ENCODE measurements at places on chromosomes 6 and 20.
A peak's percentile ranks its signal among the peaks of the same experiment; 100 is the strongest.

GRCh38 chr6:38153076-38153797, 333.7 kb downstream of the ZFAND3 start:
- no peak for DNase-seq

- DNase-seq = no peak
Observed at GRCh38 chr6:33827546-33828451, 24.0 kb upstream of the MLN start.

DNA sequence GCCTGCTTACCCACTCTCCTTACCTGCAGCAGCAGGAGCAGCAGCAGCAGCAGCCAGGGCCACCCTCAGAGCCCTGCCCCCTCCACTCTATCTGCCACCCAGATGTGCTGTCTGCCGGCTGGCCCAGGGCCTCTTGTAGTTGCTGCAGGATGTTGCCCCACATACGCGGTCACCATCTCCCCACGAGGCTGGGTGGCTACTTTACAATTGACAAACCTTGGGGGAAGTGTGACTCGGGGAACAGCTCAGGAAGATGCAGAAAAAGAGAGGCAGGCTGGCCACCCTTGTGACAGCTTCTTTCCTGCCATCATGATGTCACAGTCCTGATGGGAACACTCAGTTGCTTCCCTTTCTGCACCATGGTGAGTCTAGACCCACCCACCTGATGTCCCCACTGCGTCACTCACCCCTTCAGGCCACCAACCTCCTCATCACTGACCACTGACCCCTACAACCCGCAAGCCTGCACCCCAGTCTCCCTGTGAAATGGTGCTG, 14.5 kb downstream of the TREM1 start:
- no peak for DNase-seq

DNA sequence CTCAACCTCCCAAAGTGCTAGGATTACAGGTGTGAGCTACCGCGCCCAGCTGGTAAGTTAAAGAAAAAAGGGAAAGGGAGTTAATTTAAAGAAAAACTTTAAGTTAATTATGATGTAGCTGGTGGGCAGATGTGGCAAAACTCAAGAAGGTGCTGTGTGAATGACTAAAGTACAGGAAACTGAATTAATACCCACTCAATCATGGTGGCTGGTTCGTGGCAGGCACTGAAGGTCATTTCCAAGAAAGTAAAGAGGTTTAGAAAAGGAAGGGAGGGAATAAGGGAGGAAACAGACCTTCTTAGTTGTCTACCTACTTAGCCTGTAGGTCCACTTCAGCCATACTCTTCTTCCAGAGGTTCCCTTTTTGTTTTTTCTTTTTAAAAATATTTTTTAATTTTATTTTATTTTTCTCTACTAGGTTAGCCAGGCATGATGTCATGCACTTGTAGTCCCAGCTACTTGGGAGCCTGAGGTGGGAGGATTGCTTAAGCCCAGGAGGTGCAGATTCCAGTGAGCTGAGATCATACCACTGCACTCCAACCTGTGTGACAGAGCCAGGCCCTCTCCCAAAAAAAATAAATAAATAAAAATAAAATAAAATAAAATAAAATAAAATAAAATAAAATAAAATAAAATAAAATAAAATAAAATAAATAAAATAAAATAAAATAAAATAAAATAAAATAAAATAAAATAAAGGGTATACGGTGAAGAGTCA, 11.9 kb upstream of the TGM3 start:
- DNase-seq = no peak

DNA sequence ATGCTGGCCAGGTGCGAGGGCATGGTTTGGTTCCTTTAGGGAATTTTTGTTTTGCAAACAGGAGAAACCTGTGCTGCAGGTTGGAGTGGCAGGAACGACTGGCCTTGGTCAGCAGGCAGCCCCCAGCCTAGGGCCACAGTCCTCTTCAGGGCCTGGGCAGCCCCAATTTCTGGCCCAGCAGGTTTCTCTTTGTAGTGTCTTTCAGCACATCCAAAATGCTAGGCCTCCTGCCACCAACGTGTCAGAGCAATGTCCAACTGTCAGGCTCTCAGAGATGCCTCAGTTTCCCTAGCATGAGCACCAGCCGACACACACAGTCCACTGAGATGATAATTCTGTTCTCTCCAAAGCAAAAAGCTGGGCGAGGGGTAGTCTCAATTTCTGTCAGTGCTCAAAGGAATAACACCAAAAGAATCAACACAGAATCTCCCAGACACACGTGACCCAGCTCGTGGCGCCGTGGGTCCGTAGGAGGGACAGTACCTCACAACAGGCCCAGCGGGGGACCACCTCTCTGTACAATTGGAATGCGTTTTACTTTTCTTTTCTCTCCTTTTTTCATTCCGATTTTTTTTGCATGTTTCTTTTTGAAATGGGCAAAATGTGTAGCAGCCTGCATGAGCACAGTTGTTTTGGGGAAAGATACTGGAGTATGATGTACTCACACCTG, 125.9 kb downstream of the TAF4 start:
- DNase-seq = no peak

- DNase-seq = no peak
Observed at GRCh38 chr6:47044397-47044796, 2.3 kb upstream of the ADGRF1 start.

- no peak for DNase-seq
Observed at GRCh38 chr6:131250936-131251335, 115.7 kb downstream of the AKAP7 start.

- no peak for DNase-seq
Observed at GRCh38 chr20:58842276-58842675, 8.4 kb downstream of the GNAS-AS1 start.

DNA sequence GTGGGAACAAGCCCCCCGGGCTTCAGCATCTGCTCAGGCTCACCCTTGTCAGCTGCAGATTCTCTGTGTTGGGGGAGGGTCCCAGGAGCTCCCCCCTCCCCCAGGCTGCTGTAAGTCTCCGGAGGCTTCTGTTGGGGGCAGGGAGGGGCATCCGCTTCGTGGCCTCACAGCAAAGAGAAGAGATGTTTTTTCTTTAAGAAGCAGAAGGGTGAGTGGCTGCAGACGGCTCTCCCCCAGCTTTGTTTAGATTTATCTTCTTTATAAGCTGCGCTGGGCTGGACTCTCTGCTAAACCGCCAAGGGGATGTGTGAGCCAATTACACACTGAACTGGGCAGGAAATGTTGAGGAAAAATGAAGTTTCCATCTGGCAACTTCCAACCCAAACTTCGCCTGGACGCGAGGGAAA, 48.7 kb upstream of the GATA5 start:
- no peak for DNase-seq

GRCh38 chr6:167979436-167980139, 17.9 kb upstream of the KIF25 start:
- no peak for DNase-seq

GRCh38 chr20:49647550-49647949, 66.1 kb downstream of the B4GALT5 start:
- DNase-seq = no peak

GRCh38 chr6:37551446-37551845, 51.8 kb upstream of the CCDC167 start:
- DNase-seq = no peak

DNA sequence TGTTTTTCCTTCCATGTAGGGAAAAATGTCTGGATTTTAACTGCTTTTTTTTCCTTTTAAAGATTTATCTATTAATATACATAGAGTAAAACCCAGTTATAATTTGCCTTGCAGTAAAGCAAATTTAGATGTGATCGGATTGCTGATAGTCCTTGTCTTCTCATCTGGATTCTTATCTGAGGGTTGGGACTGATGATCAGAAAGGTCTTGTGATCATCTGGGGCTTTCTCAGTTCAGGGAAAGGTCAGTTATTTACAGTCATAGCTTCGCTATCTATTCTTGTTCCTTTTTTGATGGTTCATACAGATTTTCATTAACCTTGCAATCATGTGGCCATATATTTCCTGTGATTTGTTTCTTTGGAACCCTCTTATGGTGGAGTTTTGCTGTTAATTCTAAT, 63.8 kb upstream of the CLDN20 start:
- no peak for DNase-seq

- peak; percentile 52 for DNase-seq
Observed at GRCh38 chr6:103367212-103367611, 1492.5 kb downstream of the HACE1 start.

GRCh38 chr20:51372176-51372803, 170.2 kb downstream of the NFATC2 start:
- peak; percentile 61 for DNase-seq

- DNase-seq = no peak
Observed at GRCh38 chr6:129646642-129647041, 63.3 kb downstream of the ARHGAP18 start.

- no peak for DNase-seq
Observed at GRCh38 chr6:14641423-14642135, 524.0 kb downstream of the CD83 start.

DNA sequence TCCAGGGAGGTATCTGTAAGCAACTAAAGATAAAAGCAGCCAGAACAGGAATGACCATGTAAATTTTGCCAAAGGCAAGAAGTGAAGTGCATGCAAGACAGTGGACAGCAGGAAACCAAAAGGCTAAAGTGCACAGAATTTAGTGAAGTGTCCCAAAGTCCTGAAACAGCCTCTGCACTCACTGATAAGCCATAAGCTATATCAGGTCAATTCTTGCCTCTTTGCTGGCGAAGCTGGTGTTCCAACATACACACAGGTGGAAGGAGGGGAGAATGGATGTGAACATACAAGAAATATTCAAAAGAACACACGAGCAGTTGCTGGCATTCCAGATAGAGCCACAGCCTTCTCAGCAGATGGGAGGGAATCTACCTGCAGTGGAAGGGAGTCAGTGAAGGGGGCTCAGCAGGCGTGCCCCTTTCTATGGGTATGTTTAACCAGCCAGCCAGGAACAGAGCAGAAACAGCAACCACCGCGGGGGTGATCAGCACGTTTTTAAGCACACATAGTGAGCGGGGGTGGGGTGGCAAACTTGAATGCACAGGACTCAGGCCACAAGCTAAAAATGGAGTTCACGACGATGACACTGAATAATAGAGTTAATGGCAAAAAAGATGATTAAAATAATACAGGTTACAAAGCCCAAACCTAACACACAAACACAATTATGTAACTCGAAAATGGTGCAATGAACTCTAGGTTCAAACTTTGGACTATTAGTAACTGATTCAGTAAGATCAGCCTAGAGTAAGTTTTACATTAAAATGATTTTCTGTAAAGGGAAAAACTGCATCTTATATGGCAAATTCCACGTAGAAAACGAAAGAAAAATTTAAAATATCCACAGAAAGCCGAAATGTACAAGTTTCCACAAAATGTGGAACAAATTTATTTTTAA, 1.2 kb downstream of the ECI2 start:
- no peak for DNase-seq

- DNase-seq = no peak
Observed at GRCh38 chr6:13418844-13419243, 68.6 kb downstream of the GFOD1 start.

DNA sequence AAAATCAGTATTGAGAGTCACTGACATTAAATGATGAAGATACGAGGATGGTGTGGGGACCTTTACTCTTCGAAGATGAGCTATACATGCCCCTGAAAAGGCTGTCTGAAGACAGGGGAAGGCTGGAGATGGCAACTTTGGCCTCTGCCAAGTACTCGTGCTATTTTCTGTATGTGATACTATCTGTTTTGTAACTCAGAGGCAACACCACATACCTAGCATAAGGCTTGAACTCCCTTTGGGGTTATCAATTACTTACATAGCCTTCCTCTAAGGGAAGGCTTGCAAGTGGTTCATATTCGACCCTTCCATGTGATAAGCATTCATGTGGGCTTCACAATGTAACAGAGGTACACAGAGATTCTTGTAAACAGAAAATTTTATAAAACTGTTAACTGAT, 68.7 kb upstream of the FBXO30 start:
- no peak for DNase-seq

DNA sequence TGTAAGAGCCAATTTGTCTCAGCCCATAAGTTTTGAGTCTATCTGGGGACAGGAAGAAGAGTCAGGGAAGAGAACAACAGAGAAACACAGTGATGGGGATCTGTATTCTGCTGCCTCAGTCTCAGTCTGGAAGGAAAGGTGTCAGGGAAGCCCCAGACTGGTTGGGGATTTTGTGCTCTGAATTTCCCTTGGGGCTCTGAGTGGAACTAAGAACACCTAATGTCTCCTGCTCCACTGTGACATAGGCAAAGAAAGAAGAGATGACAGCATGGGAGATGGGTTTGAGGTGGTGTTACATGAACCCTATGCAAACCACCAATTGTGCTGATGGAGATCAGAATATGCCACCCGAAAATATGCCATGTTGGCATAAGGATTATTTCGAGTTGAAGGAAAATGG, 139.5 kb upstream of the MYLIP start:
- no peak for DNase-seq

- no peak for DNase-seq
Observed at GRCh38 chr6:16872543-16873235, 111.4 kb upstream of the ATXN1 start.

GRCh38 chr6:38580030-38580429, 59.7 kb downstream of the BTBD9 start:
- no peak for DNase-seq

DNA sequence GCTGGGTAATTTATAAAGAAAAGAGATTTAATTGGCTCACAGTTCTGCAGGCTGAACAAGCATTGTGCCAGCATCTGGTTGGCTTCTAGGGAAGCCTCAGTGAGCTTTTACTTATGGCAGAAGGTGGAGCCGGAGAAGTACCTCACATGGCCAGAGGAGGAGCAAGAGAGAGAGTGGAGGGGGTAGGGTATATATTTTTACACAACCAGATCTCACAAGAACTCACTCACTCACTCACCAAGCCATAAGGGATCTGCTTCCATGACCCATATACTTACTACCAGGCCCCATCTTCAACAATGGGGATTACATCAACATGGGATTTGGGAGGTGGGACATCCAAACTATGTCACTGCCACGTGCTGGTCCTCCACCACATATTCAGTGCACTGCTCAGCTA, 152.6 kb upstream of the PRND start:
- DNase-seq = no peak

DNA sequence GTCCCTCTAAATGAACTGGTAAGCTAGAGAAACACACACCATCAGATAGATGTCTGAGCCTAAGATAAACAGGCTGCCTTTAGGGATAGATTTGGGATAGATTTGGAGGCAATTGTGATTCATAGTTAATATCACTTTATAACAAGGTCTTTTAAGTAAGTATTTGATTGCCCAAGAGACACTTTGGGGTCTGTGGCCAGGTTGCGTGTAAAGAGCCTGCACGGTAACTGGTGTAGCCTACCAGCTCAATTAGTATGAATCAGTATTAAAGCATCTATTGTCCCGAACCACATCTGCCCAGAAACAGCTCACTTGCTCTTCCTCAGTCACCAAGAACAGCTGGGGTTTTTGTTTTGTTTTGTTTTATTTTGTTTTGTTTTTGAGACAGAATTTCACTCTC, 193.3 kb downstream of the SASH1 start:
- DNase-seq = no peak

DNA sequence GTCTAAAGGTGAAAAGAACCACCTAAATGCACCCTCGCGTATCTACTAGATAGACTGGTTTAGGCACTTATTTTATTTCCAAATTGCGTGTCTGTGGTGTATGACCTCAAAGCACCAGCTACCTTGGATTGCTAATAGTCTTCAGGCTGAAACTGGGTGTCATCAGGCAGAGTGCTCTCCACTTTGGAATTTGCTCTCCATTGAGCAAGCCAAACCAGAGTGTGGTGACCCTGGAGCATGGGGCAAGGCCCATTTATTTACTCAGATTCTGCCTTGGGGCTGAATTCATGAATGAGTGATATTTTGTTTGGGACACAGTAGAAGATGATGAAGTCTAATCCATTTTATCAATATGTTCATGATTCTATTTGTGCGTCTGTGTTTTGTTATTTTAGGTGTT, 812.8 kb upstream of the SLC35B3 start:
- no peak for DNase-seq

- no peak for DNase-seq
Observed at GRCh38 chr6:155079985-155080452, 84.9 kb downstream of the TIAM2 start.

- DNase-seq = no peak
Observed at GRCh38 chr6:44731485-44732095, 344.1 kb downstream of the CDC5L start.
